ENCODE measurements at places on chromosomes 12 and 14.
A peak's percentile ranks its signal among the peaks of the same experiment; 100 is the strongest.

GRCh38 chr12:87870493-87871460, 158.4 kb downstream of the C12orf50 start:
- DNase-seq, result no peak

DNA sequence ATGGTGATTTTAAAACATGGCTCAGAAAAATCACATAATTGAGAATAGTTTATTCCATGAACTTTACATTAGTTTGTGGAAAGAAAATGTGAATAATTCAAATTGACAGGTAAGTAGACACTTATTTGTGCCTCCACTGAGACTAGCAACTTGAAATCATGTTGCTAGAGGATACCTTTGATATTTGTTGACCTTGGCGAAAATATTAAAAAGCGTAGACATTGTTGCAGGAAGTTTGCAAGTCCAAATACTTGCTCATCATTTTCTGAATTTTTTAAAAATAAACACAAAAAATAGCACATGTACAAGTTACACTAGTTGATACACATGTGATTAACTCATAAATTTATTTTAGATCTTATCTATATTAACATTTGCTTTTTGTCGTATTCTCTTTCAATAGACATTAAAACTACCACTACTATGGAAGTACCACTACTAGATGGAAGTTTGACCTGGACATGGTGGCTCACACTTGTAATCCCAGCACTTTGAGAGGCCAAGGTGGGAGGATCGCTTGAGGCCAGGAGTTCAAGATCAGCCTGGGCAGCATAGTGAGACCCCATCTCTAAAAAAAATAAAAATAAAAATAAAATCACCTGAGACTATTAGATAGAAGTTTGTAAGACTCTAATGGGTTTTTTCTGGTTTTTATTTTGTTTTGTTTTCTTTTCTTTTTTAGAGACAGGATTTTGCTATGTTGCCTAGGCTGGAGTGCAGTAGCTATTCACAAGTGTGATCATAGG, 24.3 kb downstream of the VEZT start:
- DNase-seq, result no peak

DNA sequence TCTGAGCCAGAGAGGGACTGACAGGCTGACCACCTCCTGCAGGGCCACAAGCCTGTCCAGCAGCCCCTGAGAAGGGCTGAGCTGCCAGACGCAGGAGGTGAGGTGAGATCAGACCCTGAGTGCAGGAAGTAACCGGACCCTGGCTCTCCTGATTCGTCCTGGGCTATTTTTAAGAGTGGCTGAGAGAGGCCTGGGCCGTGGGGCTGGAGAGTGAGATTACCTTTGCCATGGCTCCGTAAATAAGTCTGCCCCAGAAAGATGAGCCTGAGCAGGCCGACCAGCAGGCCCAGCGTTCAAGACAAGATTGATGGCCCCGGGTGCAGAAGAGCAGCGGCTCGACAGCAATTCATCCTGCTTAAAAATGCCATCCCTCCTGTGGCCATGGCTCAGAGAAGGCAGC, 54.2 kb downstream of the SPTB start:
- no peak for DNase-seq

- DNase-seq, result no peak
Measured at GRCh38 chr12:46918631-46919030, 92.8 kb upstream of the SLC38A4 start.

GRCh38 chr14:69610020-69610873, 1.1 kb upstream of the SUSD6 start:
- DNase-seq, result no peak

GRCh38 chr14:22472935-22473854, 115.8 kb downstream of the DAD1 start:
- no peak for DNase-seq

- DNase-seq, result peak; percentile 17
Measured at GRCh38 chr12:56129206-56129941, 1.3 kb downstream of the ESYT1 start.

GRCh38 chr14:56474419-56475022, 105.1 kb upstream of the TMEM260 start:
- DNase-seq, result no peak

DNA sequence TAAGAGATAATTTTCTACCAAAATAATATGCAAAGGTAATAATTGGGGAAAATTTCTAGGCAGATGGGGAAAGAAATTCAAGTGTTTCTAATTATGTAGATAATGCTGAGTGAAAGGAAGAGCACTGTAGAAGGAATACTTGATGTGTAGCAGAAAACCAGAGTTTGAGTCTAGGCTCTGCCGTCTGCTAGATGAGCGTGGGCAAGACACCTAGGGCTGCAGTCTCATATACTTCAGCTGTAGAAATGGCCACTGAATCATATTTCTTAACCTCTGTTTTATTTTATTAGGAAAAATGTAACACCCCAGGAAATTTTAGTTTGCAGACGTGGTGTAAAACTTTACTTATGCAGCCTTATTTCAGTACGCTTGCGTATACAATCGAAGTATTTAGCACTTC, 59.8 kb upstream of the SLC38A2 start:
- no peak for DNase-seq

GRCh38 chr12:106122004-106122403, 16.8 kb downstream of the NUAK1 start:
- DNase-seq, result no peak

GRCh38 chr14:50001999-50002925, 109.4 kb downstream of the ARF6 start:
- DNase-seq, result no peak

DNA sequence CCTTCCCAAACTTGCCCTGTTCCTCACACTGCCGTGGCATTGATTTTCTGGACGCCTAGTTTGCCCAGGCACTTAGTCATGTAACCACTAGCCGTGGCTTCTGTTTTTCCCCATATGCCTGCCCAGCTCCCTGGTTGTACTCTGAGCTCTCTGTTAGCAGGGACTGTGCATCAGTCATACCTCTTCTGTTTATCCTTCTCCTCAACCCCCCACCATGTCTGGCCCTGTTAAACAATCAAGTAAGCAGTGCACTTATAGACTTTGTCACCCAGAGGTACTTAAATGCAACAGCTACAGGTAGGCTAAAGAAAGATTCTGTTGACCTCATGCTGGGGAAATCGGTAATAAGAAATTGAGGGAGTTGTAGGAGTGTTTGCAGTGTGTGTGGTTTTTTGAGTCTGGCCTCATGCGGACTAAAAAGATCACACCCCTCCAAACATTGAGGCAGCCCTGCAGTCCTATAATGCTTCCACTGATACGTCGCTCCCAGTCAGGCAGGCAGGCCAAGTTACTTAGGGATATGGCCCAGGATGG, 17.0 kb downstream of the UBE3B start:
- DNase-seq, result no peak

DNA sequence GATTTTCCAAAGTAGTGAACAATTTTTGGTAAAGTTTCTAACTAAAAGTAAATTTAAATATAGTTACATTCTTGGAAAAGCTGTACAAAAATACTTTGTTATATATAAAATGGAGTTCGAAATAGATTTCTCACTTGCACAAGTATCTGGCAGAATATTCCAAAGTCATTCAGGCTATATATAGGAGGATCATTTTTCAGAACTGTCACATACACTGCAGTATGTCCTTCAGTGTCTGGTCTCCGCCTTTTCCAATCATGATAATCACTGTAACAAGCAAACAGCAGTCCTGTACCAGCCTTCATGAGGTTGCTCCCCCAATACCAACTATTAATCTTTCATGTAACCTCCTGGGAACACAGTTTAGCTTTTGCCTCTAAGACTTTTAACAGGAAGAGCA, 18.6 kb downstream of the TBK1 start:
- no peak for DNase-seq

- DNase-seq, result no peak
Measured at GRCh38 chr14:92688434-92689375, 59.7 kb downstream of the LGMN start.

- peak; percentile 15 for DNase-seq
Measured at GRCh38 chr12:54352891-54353874, 11.1 kb downstream of the GPR84 start.

DNA sequence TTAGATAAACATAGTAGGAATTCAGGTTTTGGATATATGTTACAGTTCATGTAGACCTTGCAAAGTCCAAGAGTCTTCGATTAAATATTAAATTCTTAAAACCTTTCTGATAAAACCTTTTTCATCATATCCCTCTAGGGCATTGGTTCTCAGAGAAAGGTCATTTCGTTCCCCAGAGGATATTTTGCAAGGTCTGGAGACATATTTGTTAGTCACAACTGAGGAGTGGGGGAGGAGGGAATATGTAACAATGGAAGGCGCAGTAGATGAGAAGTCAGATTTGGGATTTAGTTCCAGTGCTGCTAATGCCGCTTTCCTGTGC, 5.3 kb downstream of the TMEM253 start:
- no peak for DNase-seq

GRCh38 chr14:28254768-28255167, 511.8 kb upstream of the FOXG1 start:
- no peak for DNase-seq

- DNase-seq, result no peak
Measured at GRCh38 chr14:42110167-42110566, 503.5 kb downstream of the LRFN5 start.

DNA sequence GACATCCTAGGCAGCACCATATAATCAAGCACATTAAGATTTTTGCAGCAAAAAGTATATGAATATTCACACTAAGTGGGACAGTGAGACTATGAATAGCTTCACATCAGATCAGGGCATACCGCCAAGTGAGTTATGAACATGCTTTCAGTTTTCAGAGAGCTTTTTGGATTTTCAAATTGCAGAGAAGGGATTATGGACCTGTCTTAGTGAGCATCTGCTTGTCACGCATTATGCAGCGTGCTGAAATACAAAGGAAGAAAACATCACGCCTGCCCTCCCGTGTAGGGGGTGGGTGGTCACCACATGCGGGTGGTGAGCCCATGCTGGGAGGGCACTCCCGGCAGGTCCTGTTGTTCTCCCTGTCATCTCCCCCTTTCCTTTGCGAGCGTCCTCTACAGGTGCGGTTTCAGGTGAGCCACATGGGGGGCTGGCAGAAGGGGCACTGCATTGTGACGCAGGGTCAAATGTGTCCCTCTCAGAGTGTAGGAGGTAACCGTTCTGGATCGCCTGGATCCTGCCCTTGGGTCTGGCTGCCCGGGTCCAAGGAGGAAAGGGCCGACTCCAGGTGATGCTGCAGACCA, 42.6 kb downstream of the TRAF3 start:
- DNase-seq, result no peak

DNA sequence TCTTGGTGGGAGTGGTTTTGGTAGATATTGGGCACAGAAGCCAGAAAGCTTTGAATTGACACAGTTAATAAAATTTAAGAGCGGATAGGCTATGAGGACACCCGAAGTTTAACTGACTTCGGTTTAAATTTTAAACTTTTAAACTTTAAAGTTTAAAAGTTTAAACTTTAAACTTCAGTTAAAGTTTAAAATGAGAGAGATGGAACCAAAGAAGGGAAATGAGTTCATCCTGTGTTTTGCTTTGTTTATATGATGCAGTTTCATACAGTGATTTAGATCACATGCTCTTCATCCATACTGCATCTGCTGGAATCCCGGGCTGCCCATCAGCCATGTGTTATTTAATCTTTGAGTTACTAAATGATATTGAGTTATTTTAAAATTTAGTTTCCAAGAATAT, 27.2 kb upstream of the LRRK2 start:
- DNase-seq, result no peak

DNA sequence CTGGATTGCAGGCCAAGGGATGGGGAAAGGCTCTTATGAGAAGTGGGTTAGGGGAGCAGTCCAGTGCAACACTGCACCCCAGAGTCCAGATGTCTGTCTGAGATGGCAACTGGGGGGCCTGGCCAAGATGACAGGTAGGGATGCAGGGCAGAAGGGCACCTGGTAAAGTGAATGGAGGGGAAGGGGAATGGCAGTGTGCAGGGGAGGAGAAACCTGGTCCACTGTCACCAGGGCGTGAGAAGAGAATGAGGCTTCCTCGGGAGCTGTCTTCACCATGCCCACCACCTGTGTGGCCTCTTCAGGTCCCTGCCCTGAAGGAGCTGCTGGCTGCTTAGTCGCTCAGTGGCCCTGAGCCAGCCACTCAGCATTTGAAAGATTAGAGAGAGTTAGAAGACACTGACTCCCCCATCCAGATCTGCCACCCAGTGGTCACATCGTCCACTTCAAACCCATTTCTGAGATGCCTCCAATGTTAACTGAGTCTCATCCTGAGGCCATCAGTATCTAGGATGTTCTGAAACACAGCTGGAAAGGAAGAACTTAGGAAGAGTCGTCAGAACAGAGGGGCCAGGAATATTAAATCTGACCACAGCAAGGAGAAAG, 57.3 kb downstream of the PLEKHG3 start:
- no peak for DNase-seq

DNA sequence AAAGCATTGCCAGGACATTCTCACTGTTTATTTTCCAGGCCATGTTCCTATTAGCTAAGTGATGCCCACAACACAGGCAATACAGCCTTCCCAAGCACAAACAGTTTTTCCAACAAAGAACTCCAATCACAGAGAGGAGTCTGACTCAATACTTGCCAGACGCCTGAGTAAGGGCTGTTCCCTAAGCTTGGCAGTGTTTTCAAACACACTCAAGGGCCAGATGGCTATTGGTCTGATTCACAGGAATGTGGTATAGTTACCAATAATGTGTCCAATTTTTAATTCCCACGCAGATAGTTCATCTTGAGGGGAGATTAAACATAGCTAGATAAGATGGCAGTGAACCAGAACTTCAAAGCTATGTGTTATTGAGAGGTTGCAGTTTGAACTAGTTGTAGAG, 381.0 kb downstream of the SNAPC1 start:
- no peak for DNase-seq

- DNase-seq, result no peak
Measured at GRCh38 chr12:102281231-102281630, 83.6 kb upstream of the PMCH start.

- no peak for DNase-seq
Measured at GRCh38 chr12:2262449-2262848, 209.7 kb downstream of the CACNA1C start.

DNA sequence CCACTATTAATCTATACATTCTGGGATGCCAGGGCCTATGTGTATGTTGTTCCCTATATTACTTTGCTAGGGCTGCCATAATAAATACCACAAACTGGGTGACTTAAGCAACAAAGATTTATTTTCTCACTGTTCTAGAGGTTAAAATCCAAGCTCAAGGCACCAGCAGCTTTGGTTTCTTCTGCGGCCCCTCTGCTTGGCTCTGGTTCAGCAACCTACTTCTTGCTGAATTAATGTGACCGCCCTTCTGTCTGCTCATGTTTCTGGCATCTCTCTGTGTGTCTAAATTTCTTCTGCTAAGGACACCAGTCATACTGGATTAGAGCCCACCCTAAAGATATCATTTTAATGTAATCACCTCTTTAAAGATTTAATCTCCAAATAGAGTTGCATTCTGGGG, 84.7 kb downstream of the ZNF664 start:
- no peak for DNase-seq

- no peak for DNase-seq
Measured at GRCh38 chr12:75103822-75104221, 105.8 kb downstream of the KCNC2 start.

All from amniotic stem cell (primary cell).